Effector memory CD4-positive, alpha-beta T cell (primary cell): ENCODE measurements at places on chromosomes 2 and 18.

DNA sequence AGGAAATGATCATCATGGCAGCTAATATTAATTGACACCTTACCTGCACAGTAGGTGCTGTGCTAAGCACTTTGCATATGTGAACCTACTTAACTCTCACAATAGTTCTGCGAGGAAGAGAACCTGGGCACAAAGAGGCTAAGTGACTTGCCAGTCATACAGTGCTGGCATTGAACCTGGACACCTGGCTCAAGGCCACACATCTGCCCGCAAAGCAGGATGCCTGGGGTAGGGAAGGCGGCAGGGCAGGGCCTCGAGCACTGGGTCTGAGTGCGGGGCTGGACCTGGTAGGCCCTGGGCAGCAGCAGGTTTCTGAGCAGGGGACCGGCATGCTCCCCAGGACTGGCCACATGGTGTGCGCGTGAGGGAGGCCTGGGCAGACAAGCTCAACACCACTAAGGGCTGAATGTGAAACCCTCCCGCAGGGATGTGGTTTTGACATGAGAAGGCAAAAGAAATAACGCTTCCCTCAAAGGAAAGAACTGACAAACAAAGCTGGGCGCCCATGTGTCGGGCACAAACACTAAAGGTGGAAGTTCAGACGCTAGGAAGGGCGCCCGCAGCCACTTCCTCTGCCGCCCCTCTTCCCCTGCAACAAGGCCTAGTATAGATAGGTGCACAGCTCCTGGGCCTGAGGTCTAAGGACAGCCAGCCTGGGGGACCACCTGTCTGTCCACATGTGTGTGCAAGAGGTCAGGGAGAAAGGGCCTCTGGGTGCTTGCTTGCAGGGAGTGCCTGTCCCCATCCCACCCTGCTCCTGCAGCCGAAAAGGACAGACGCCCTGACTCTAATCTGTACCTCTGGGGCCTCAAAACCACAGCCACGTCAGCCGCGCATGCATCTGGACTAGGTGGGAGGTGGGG, 92.5 kb downstream of the ZFP36L2 start:
- peak; percentile 64 for DNase-seq

- no peak for DNase-seq
Observed at GRCh38 chr18:50014606-50015005, 180.3 kb downstream of the MYO5B start.

DNA sequence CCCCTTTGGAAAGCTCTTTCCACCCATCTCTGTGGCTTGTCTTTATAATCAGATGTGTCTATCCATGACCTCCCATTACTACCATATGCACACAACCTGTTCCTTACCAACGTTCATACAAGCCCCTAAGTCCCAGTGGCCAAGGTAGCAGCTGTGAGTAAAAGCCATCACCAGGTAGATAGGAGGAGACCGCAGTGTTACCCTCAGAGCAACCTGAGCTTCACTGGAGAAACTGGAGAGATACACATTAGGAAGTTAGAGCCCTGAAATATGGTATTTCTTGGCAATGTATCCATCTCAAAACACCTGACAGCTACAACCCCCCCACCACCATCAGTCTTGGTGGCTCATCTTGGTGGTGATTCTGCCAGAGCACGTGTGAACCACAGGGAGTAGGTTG, 26.0 kb downstream of the LOXHD1 start:
- DNase-seq = no peak

DNA sequence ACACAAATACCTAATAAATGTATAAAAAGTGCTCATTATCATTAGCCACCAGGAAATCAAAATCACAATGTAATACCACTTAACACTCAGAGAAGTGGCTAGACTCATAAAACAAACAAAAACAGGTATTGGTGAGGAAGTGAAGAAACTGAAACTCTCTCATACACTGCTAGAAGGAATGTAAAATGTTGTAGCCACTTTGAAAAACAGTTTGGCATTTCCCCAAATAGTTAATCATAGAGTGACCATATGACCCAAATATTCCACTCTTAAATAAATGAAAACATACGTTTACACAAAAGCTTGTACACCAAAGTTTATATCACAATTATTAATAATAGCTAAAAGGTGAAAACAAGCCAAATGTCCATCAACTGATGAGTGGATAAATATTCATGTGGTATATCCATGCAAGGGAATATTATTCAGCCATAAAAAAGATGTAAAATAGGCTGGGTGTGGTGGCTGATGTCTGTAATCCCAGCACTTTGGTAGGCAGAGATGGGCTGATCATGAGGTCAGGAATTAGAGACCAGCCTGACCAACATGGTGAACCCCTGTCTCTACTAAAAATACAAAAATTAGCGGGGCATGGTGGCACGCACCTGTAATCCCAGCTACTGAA, 86.2 kb upstream of the COL5A2 start:
- no peak for DNase-seq

DNA sequence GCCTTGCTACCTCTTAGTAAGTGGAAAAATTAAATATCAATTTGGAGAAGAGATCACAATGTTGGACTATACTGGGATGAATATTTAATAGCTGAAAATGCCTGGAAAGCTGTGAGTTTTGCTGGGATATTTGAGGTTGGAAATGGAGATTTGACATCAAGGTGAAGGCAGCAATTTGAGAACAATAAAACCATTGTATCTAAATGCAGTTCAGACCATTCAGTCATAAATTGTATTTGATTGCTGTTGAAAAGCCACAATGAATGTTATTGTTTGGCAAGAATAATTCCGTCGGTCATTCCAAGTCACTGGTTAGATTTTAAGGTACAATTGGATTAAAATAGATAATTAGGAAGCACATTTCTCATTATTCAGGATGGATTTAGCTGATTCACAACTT, 325.6 kb downstream of the HRH4 start:
- DNase-seq = no peak

DNA sequence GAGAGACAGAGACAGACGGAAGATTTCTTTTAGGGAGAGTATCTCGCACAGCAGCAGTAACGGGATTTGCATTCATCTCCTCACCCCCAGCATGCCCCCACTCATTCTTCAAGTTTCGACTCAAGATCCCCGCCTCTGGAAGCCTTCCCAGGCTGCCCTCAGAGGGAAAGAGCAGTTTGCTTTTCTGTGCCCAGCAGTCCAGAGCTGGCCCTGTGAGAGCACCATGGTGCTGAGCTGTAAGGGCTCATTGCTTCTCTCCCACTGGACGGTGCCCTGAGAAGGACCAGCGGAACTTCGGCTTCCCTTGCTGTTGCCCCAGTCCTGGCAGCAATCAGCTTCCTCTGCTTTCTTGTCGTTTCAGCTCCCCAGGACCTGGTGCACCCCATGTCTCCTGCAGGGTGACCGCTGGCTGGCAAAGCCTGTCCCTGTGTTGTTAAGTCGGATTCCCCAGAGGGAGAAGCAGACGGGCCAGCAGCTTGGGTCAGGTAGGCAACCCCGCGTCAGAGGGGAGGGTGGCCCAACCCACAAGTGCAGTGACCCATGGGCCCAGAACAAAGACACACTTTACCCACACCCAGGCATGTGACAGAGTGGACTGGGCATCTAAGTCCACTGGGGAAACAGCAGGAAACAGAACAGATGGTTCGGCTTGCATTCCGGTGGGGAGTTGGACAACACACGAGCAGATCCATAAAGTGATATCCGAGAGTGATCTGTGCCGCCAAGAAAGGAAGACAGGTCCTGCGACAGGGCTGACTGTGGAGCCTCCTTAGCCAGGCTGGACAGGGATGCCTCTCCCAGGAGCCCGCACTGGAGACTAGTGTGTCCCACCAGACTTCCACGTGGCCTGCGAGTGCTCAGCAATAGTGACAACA, 36.6 kb downstream of the TMEM177 start:
- no peak for DNase-seq

- no peak for DNase-seq
Observed at GRCh38 chr2:232926431-232926939, 56.4 kb downstream of the SNORC start.

- no peak for DNase-seq
Observed at GRCh38 chr18:24987303-24988252, 364.4 kb downstream of the ZNF521 start.

GRCh38 chr18:25457126-25457525, 105.2 kb upstream of the ZNF521 start:
- DNase-seq = no peak

DNA sequence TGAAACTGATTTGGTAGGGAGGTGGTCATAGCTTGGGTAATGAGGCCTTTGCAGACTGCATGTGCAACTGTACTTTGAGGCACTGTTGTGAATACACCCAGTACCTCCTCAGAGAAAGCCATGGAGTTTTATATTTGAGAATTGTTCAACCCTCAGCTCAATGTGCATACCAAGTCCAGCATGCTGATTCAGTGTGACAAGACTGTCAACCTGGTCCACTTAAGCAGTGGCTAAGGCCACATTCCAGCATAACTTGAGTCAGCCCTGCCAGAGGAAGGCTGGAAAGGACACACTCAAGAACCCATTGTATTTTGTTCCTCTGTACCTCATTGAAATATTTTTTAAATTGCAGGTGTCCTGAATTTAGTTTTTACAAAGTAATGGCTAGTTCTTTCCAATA, 121.8 kb upstream of the HNMT start:
- no peak for DNase-seq

- no peak for DNase-seq
Observed at GRCh38 chr18:22159014-22159413, 10.4 kb upstream of the GATA6 start.

DNA sequence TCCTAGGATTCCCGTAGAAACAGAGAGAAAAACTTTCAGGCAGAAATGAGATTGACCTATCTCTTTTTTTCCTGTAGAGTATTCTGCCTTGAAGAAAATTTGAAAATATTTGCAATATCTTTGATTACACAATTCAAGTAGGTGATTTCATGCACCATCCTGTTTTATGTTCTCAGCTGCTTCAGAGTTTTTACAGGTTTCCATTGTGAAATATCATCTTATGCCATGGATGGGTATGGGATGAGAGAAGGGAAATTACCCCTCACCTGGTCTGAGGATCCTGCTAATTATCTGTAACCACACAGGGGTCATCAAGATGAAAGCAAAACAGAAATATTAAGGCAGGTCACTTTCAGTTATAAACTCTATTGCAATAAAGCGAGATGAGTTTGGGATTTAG, 264.8 kb downstream of the TXNL1 start:
- DNase-seq = no peak

GRCh38 chr2:210687786-210688470, 131.5 kb downstream of the CPS1 start:
- DNase-seq = no peak

DNA sequence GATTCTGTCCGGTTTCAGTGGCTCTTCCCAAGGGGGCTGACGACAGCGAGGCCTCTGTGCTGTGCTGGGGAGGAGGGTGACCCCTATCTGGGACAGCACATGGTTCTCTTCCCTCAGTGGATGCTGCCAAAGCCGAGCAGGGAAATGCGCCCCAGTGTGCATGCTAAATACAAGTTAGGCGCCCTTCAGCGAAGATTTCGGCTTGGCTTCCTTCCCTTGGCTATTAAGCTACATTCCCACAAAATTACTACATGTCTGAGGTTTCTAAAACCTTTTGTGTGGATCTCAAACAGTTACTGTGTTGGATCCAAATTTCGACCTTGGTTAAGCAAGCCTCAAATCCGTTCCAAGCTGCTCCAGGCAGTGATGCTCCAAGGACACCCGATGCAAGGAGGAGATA, 440.3 kb downstream of the NRXN1 start:
- no peak for DNase-seq

DNA sequence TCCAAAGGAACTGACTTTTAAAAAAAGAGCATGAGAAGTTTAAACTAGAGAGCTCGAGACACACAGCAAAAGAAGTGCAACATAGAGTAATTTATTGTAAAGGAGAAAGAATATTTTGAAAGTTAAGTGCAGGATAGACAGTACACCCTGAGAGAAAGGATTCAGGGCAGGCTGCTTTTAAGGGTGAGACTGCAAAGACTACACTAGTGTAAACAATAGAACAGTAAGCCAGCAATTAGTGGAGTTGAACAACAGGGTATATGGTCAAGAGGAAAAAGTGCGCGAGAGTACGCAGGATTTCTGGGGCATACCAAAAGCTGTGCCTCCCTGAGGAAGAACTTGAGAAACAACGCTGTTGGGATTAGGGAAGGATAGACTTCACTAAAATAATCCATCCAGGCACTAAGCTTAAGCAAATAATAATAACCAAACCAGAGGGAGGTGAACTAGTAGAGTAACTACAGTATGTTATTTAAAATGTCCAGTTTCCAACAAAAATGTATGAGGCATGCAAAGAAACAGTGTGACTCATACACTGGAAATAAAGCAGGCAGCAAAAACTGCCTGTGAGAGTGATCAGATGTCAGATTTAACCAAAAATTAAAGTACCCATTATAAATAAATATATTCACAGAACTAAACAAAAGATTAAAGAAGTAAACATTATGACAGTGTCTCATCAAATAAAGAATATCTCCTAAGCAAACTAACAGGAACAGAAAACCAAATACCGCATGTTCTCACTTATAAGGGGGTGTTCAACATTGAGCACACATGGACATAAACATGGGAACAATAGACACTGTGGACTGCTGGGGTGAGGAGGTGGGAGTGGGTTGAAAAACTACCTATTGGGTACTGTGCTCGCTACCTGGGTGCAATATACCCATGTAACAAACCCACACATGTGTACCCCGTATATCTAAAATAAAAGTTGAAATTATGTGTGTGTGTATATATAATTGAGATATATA, 40.5 kb upstream of the EMILIN2 start:
- no peak for DNase-seq

- DNase-seq = no peak
Observed at GRCh38 chr2:160267692-160268091, 67.6 kb upstream of the ITGB6 start.

GRCh38 chr2:80114812-80115211, 189.7 kb downstream of the LRRTM1 start:
- DNase-seq = no peak
